DMS 273 treated with DMSO at 0.1 percent for 48 hours (cell line): ENCODE measurements at places on chromosomes 12 and 14.

DNA sequence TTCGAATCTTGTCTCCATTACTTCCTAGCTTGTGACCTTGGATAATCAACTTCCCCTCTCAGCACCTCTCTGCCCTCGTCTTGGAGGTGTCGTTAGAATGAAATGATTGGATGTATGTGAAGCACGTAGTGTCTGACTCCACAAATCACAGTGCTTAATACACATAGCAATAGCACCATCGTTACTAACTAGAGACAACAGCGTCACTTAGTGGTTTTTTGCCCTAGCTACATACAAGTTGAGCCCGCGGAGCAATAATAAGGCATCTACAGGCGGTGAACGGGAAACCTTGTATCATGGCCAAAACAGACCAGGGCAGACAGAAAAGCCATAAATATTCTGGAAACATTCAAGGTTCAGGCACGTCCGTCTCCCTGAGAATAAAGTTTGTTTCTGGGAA is 154.9 kb downstream of the ASCL4 start:
- DNase-seq = no peak

GRCh38 chr14:92756446-92756845 is 8.0 kb upstream of the LGMN start:
- DNase-seq = no peak

DNA sequence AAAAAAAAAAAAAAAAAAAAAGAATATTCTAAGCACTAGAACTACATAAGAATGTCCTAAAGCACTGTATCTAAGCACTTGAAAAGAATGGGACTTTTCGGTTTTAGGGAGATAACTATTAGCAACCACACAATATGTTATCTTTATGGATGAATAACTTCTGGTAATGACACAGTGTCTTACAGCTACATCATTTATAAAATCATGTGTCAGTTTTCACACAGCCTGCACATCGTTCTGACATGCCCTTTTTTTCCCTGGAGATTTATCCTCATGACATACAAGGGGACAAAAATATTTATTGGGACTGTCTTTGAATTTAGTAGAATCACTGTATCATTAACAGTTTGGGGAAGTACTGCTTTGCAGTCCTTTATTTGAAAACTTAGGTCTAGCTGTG is 17.3 kb downstream of the TMEM19 start:
- no peak for DNase-seq

GRCh38 chr14:64654246-64654900 is 49.9 kb upstream of the PLEKHG3 start:
- no peak for DNase-seq

DNA sequence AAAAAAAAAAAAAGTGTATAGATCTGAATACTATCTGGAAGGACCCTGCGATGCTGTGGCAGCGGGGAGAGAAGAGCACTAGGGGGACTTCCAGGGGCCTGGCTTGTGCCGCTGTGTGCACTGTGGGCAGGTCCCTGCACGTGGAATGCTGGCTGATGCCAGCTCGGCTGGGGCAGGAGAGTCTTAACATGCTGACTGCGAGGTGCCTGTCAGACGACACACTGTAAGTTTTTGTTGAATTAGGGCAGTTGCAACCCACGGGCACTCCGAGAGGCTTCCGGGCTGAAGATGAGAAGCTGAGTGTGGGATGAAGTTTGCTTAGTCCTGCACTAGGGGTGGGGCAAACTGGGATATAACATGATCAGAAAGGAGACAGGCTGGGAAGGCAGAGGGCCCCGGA is 10.7 kb downstream of the GLT1D1 start:
- DNase-seq = no peak

GRCh38 chr12:91441246-91441645 is 258.6 kb upstream of the DCN start:
- DNase-seq = no peak

DNA sequence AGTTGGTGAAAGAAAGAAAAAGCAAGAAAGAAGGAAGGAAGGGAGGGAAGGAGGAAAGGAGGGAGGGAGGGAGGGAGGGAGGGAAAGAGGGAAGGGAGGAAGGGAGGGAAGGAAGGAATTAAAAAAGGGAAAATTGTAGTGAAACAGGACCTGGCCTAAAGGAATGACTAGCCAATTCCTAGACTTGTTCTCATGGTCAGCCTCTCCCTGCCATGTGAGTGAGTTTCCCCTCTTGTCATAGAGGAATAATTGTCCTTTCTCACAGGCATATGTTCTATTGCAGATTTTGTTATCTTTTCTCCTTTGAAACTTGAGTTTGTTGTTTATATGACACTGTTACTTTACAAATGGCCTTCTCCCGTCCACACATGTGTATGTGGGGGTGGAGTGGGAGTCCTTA is 81.9 kb downstream of the TMEM260 start:
- DNase-seq = no peak

GRCh38 chr12:9925705-9926393 is 6.3 kb downstream of the CLEC2A start:
- no peak for DNase-seq

DNA sequence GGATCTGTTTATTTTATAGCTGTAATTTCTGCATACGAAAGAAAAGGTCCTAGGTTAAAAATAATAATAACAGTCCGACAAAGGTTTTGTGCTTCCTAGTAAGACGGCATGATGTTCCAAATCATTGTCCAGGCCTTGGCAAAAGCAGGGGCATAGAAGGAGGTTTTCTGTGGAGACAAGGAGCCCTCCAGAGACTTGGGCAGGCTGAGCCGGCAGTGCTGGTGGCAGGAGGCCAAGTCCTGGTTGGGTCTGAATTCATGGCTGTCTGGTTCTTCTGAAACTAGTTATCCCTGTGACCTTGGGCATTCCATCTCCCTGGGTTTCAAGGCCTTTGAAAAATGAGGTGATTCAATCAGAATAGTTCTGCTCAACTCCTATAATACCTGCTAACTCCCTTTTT is 44.0 kb downstream of the KCNK13 start:
- no peak for DNase-seq

DNA sequence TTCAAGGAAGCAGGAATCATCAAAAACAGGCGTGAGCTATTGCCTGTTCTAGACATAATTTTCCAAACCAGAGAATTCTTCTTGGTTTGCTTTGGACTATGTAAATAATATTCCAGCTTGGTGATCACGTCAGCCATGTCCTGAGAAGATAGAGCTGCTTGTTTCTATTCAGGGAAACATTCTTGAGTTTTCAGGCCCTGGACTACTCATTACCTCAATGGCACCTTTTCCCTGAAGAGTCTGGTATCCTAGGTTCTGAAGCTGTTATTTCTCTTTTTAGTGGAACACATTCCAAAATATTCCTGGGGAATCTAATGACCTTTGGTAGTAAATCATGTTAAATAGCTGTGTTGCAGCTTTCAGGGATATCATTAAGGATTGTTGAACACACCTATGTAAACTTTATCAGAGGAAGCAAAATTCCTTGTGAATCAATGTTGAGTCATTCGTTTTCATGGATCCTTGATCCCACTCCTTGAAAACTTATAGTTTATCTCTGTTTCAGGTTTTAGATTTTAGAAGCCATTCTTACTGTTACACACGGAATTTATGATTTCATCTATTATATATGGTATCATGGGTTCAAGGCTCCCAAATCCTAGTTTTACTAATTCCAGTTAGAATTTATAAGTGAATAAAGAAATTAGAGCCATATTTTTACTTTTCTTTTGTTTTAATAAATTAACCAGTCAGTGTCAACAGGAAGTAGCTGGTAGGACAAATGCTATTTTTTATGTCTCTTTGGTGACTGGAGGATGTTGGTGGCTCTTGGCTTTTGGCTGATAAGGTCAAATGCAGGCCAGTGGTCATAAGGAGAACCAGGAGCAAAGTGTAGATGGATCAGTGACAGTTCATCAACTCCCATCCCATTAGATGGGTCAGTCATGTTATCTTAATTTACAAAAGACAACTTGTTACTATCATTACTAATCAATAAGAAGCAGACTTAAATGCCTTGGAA is 380.1 kb downstream of the ZFP36L1 start:
- DNase-seq = no peak

DNA sequence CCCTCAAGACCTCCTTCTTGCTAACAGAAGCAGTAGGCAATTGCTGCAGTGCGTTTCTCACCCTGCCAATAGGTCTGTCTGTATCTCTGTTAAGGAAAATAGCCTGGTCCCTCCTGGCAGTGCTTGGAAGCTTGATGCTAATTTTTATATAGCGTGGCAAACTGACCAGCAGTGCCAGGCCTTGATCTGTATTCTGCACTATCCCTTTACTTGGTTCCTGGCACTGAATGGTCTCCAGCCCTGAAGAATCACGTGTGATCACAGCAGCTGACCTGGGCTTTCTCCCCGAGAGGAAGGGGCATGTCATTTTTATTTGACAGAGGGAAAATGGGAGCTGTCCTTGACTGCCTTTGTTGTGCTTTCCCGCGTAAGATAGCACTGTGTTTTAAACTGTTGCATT is 48.7 kb upstream of the TRAF3 start:
- no peak for DNase-seq

- DNase-seq = no peak
Observed at GRCh38 chr12:55728186-55728938, 447 bp downstream of the CD63 start.

DNA sequence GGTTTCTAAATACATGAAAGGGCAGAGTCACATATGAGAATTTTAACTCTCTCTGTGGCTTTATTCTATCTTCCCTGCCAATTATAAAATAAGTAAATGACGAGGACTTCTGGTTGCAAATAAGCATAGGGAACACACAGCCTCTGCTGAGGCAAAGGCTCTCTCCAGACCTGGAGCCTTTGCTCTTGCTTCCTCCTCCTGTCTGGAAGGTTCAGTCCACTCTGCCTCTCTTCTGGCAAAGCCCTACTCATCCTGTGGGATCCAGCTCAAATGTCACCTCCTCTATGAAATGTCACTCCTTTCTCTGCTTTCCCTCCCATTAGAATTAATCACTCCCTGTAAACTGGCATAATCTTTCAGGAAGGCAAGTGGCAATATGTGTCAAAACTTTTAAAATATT is 41.9 kb downstream of the PKP2 start:
- DNase-seq = no peak

- DNase-seq = no peak
Observed at GRCh38 chr12:118102070-118102469, 1.7 kb downstream of the VSIG10 start.

DNA sequence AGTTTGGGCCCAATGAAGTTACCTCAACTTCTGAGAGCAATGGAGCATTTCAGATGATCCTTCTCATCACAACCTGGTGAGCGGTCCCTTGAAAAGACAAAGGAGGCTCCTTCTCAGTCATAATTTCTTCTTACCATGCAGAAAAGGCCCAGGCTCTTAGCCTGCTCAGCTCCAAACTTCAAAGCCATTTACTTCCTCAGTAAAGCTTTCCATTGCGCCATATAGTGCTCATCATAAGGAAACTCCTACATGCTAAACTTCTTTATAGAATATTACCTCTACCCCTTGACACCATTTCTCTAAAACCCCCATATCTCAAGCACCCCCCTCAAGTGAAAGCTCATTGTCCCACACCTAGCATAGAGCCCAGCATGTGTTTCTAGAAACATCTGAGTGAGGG is 127.1 kb downstream of the GTF2A1 start:
- no peak for DNase-seq

DNA sequence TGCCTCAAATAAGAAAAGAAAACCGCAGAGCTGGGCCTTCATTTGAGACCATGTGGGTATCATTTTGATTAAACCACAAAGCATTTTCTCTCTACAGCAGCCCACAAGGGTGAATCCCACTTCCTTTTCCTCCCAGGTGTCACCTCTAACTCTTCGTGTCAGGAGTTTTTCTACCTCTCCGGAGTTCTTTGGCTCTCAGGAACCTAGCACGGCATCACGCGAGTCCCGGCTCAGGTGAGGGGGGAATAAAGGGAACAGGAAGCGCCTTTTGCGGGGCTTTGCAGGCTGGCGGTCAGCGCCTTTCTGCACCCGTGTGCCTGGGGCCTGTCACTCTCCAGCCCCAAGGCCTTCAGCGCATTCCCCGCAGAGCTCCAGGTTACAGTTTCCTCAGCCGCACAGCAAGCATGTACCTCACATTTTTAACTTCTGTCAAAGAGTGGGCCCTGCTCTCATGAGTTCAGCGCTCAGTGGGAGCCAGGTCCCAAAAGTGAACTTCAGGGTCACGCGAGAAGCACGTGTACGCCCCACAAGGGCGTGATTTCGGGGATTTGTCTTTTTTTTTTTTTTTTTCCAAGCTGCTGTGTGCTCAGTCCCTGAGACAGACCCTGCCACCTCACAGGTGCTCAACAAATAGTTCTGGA is 740 bp upstream of the PRPF40B start:
- no peak for DNase-seq

DNA sequence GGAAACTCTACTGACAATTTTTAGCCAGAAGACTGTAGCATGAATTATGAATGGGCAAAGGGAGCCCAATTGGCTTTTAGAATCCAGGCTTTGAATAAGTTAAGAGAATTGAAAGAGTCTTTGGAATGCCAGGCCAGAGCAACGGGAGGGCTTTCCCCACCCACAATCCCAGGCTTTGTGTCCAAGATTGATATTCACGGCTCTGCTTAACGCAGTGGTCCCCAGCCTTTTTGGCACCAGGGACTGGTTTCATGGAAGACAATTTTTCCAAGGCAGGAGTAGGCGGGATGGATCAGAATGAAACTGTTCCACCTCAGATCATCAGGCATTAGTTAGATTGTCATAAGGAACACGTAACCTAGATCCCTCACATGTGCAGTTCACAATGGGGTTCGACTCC is 79.6 kb downstream of the EPS8 start:
- no peak for DNase-seq

DNA sequence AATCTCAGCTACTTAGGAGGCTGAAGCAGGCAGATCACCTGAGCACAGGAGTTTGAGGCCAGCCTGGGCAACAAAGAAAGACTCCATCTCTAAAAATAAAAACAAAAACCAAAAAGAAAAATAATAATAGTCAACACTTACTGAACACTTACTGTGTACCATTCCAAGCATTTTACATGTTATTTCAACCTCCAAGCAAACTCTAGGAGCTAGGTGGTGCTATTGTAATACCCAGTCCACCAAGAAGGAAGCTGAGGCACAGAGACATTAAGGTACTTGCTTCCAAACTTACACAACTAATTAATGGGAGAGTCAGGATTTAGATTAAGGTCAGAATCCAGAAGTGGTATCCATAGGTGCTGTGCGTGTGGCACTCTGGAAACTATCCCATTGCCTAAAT is 13.7 kb upstream of the OR6J1 start:
- peak; percentile 3 for DNase-seq

DNA sequence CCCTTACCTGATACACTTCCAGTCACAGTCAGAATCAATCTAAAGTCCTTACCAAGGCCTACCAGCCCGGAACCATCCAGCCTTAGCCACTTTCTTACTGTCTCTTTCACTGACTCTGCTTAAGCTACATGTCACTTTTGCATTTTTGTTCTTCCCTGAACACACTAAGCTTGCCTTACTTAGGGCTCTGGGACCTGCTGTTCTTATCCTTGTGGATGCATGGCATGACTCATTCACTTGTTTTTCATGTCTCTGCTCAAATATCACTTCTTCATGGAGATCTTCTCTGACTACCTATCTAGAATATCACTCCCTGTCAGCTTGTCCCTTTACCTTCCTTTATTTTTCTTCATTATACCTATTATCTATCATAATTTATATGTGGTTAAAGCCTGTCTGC is 65.6 kb upstream of the ZDHHC17 start:
- DNase-seq = no peak
